ENCODE measurements at places on chromosomes 12 and 14.

- no peak for DNase-seq
Observed at GRCh38 chr12:25322918-25323531, 72.3 kb upstream of the KRAS start.

- no peak for DNase-seq
Observed at GRCh38 chr12:62738616-62739015, 196.3 kb downstream of the PPM1H start.

GRCh38 chr14:78970677-78971076 lies 800.5 kb downstream of the NRXN3 start:
- no peak for DNase-seq

GRCh38 chr14:94389731-94390371 lies 1.4 kb upstream of the SERPINA1 start:
- DNase-seq, result no peak

GRCh38 chr14:68402525-68403101 lies 390.3 kb downstream of the ZFP36L1 start:
- no peak for DNase-seq

Data from CD8-positive, alpha-beta T cell (primary cell).